ENCODE measurements at places on chromosomes 16 and 17. TPM values are rescaled to one million over a fixed set of nuclear protein-coding genes. Genes with fewer than 3 reads are reported as not detected.

The OTOP2 gene
- not detected for total RNA-seq

The INCA1 gene
- total RNA-seq, result 2.9 TPM

GRCh38 chr16:7509963-7510601, 177.4 kb downstream of the RBFOX1 start:
- no peak for DNase-seq

- no peak for DNase-seq
Measured at GRCh38 chr16:58332997-58333700, 38.3 kb upstream of the PRSS54 start.

The CCT6B gene
- total RNA-seq, result 2.4 TPM

GRCh38 chr17:15263206-15263579, 1.9 kb downstream of the PMP22 start:
- peak; percentile 97 for DNase-seq

GRCh38 chr17:39151943-39152818, 744 bp upstream of the PLXDC1 start:
- DNase-seq, result no peak

The ARHGAP44 gene
- 3.4 TPM for total RNA-seq

- no peak for DNase-seq
Measured at GRCh38 chr16:23491490-23492391, 18.6 kb downstream of the GGA2 start.

- no peak for DNase-seq
Measured at GRCh38 chr17:72989074-72989610, 103.3 kb downstream of the SLC39A11 start.

The PLLP gene
- total RNA-seq, result 2.4 TPM

- DNase-seq, result no peak
Measured at GRCh38 chr17:34006126-34006525, 249.0 kb upstream of the CCL2 start.

- DNase-seq, result no peak
Measured at GRCh38 chr16:22641131-22641628, 130.5 kb downstream of the NPIPB5 start.

Data from psoas muscle (tissue), 8 donors.